D721Med (cell line): ENCODE measurements at places on chromosomes 16 and 17.

DNA sequence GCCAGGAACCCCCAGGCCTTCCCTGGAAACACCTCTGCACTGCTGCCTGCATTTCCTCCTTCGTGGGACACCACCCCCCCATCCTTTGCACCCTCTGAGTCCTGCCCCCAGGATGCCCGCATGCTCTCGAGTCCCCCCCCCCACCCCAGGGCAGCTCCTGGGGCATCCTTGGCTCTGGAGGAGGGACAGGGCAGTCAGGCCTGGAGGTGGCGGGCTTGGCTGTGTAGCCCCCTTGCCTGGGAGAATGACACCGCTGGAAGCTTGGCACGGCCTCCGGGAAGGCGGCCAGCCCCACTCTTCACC is 98.9 kb upstream of the GSE1 start:
- no peak for DNase-seq

DNA sequence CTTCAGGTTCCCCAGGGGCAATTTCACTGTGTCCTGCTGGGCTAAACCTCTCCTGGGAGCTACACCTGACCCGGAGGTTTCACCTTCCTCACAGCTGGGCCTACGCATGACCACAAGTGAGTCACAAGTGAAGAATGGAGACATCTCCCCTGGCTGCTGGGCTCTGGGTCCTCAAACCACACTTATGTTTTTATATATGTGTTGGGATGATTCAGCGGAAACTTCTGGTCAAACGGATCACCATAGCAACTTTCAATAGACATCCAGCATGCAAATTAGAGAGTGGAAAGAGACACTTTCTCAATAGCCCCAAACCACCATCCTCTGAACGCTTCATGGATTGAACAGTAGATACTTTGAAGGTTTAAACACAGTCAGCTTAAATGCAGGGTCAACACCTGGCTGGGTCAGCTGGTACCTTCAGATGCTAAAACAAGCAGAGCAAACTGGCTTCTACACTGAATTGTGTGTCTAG is 28.0 kb upstream of the MAF start:
- no peak for DNase-seq

DNA sequence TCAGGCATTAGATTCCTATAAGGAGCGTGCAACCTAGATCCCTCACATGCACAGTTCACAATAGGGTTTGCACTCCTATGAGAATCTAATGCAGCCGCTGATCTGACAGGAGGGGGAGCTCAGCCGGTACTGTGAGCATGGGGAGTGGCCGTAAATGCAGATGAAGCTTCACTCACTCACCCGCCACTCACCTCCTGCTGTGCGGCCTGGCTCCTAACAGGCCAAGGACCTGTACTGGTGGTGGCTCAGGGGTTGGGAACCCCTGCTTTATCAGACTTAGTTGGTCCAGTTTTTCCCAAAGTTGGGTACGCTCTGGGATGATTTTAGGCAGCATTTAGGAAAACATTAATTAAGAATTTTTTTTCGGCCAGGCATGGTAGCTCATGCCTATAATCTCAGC is 103.8 kb downstream of the MARF1 start:
- no peak for DNase-seq

DNA sequence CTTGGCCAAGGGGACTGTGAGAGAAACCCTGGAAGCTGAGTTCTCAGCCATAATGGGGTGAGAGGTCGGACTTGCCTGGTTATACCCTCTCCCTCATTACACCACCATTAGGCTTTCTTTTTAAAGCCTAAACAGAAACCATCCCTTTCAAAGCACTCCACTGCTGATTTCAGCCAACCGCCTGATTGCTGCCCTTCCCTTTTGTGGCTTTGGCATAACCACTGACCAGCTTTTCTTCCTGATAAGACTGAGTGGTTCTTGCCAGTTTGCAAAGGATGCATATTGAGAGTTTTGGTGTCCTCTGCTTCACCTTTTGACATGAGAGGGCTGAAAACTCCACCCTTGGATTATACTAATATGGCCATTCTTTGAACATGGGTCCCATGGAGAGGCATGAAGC is 308.2 kb upstream of the GOT2 start:
- no peak for DNase-seq
